Stimulated activated effector memory CD8-positive, alpha-beta T cell treated with anti-CD3 and anti-CD28 coated beads, Interleukin-12 subunit alpha, Interleukin-12 subunit beta, amount 100 ng/mL, for 72 hours (primary cell): ENCODE measurements at places on chromosomes 3 and 15.
A peak's percentile ranks its signal among the peaks of the same experiment; 100 is the strongest.

GRCh38 chr15:78206326-78207109, 27.8 kb downstream of the ACSBG1 start:
- no peak for DNase-seq

DNA sequence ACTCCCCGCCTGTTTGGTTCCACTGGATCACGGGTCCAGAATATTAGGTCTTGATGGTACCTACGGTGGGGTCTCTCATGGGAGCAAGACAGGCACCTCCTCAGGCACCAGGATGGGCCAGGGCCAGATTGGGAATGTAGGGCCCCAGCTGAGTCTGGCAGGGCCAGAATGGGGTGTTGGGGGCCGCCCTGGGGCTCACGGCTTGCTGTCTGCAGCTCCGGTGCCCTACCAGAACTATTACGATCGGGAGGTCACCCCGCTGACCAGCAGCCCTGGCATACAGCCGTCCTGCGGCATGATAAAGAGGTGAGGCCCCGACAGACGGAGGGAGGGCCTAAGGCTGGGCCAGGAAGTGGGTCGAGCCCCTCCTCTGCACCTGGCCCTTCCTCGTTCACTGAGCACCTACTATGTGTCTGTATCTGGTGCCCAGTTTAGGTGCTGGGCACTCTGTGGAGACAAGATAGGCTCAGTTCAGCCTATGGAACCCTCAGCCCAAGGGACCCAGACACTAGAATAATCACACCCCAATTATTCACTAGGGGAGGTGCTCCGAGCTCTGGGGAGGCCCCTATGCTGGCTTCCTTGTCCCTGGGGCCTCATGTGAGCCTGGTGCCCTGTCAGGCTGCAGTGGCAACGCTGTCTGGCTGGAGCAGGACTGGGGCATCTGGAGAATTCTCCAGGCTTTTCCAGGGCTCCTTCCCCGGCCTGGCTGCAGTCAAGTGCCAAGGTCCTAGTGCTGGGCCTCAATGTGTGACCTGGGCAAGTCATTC, 37.9 kb downstream of the PSTPIP1 start:
- peak; percentile 1 for DNase-seq

GRCh38 chr15:69568173-69569009, 115.8 kb downstream of the RPLP1 start:
- no peak for DNase-seq

DNA sequence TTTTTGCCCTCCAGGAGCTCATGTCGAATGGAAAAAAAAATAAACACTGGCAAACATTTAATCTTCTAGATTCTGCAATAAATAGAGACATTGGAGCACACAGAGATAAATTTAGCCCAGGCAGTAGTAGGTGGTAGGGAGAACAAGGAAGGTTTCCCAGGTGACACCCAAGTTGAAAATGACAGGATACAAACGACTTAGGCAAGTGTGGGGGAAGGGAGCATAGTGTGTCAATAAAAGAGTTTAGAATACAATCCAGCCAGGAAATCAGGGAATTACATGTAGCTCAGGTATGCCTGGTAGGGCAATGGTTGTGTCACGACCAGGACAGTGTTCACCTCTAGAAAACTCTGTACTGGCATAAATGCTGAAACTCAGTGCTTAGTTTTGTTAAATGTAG, 364.6 kb upstream of the AGTR1 start:
- no peak for DNase-seq

DNA sequence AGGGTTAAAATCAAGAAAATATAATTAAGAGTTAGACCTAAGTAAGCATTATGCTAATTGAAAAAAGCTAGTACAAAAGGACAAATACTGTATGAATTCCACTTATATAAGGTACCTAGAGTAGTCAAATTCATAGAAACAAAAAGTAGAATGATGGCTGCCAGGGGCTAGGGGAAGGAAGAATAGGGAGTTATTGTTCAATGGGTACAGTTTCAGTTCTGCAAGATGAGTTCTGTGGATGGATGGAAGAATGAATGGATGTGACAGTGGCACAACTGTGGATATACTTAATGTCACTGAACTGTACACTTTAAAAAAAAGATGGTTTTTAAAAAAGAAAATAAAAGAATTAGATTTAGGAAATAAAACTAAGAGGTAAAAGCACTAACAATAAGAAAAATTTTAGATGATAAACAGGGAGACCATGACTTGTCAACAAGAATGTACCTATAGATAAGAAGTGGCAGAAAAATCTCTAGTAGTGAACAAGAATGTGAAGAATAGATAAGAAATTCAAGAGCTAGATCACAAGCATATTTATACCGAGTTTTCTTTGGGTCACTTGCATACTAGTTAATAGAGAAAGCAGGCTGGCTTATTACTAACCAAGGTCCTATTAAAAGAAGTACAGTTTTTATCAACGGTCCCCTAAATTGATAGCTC, 5.5 kb downstream of the IFT80 start:
- DNase-seq, result no peak
